ENCODE measurements at places on chromosomes 3 and 15.

GRCh38 chr3:138938877-138939560 lies 7.9 kb downstream of the FOXL2 start:
- DNase-seq, result no peak

DNA sequence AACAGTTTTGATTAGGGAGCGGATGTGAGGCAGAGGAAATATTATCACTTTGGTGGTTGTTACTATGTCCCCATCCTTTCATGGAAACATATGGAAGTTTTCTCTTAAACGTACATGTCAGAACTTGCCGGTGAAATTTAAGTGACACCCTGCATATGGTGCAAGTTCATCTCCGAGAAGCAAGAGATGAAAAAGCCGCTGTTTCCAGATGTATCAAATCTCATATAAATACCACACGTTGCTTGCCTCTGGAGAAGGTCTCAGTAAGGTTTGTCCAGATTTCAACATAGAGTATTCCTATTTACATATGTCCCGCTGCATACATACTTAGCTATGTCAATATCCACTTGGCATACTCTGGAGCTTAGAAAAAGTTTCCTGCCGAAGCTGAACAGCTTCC lies 172.2 kb upstream of the ICE2 start:
- no peak for DNase-seq

- DNase-seq, result no peak
Measured at GRCh38 chr3:36924744-36925521, 19.9 kb downstream of the TRANK1 start.

DNA sequence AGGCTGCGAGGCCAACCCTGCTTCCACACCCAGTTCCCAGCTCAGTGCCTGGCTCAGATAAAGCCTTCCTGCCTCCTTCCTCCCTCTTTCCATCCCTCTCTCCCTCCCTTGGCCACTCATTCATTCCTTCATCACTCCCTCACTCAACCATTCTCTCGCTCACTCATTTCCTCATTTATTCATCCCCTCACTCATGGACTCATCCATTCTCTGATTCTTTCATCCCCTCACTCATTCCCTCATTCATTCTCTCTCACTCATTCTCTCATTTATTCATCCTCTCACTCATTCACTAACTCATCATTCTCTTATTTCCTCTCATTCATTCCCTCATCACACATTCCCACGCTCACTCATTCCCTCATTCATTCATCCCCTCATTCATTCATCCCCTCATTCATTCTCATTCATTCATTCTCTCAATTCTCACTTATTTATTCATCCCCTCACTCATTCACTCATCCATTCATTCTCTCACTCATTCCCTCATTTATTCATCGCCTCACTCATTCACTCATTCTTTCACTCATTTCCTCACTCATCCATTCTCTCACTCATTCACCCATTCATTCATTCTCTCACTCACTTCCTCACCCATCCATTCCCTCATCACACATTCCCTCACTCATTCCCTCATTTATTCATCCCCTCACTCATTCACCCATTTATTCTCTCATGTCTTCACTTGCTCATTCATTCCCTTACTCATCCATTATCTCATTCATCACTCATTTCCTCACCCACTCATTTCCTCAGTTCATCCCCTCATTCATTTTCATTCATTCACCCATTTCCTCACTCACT lies 13.2 kb downstream of the ABTB1 start:
- DNase-seq, result no peak

- DNase-seq, result no peak
Measured at GRCh38 chr3:10329495-10330015, 8.6 kb upstream of the SEC13 start.

DNA sequence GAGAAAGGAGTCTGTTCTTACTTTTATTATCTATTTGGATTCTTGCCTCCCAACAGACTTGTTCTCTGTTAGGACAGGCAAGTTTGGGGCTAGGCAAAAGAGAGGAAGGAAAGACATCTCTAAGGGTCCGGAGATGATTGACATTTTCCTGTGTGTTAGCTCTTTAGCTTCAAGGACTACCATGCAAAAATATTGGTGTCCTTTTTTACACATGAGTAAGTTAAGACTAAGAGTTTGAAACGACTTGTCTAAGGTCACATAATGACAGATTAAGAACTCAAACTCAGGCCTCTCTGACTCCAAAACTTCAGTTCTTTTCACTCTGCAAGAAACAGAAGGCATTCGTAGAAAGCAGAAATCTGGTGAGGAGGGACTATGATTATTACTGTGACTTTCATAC lies 5.9 kb downstream of the LMCD1 start:
- no peak for DNase-seq

DNA sequence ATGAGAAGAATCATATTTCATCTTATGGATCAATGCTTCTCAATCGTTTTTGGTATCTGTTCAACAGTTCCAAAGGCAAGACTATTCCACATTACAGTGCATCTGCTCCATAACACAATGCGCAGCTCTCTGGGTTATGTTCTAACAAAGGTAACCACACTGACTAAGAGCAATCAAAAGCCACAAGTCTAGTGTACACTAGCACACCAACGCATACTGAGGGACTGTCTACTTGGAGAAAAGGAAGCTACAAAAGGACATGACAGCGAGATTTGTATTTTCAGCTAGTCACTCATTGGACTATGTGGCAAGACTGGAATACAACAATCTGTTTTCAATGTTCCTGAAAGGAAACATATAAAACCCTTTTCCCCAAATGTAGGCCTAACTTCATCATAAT lies 35.8 kb downstream of the SETD2 start:
- no peak for DNase-seq

GRCh38 chr15:86278586-86278985 lies 198.9 kb downstream of the AGBL1 start:
- no peak for DNase-seq

- DNase-seq, result no peak
Measured at GRCh38 chr3:98519351-98519750, 3.4 kb downstream of the CLDND1 start.

DNA sequence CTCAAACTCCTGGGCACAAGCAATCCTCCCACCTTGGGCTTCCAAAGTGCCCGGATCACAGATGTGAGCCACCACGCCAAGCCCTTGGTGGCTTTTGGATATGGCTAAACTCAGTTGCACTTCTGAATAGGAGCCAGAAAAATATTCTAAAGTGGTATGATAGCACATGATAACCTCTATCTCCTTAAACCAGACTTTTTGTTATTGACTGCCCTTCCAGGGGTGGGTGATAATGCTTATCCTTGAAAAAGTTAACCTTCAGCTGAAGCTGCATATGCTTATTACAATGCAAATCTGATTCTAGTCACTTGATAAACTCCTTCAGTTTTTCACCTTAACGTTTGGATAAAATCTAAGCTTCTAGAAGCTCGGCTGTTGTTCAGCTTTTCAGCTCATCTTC lies 6.3 kb downstream of the CCNB2 start:
- DNase-seq, result no peak

GRCh38 chr3:106172101-106172500 lies 303.3 kb upstream of the CBLB start:
- DNase-seq, result no peak

- DNase-seq, result no peak
Measured at GRCh38 chr3:126287536-126288241, 69.5 kb downstream of the KLF15 start.

DNA sequence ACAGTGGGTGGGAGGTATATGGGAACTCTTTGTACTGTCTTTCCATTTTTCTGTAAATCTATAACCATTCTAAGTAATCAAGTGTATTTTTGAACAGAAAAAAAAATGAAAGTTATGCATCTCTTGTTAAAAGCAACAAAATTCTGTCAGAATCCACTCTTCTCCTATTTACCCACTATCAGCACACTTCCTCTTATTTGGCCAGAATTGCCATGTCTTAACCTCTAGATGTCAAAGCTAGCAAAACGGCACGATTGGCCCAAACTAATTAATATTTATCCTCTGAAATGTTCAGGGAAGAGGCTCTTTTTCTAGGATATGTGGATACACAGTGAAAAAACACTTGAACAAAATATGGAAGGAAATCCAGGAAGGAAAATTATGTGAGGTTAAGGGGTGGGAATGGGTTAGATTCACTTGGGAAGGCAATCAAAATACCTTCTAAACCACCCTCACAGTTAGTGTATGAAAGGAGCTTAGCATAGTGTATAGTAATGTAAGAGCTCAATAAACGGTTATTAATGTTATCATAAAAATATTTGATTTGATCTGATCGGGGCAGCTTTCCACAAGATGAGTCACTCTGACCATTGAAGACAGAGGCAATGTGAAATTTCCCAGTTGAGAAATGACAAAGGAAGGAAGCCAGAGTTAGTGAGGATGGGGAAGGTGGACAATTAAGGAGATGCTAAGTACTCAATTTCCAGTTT lies 20.1 kb upstream of the TGFBR2 start:
- DNase-seq, result no peak

GRCh38 chr3:156434921-156435320 lies 120.0 kb downstream of the SSR3 start:
- DNase-seq, result no peak

GRCh38 chr3:101950985-101951733 lies 101.8 kb downstream of the NFKBIZ start:
- no peak for DNase-seq

GRCh38 chr3:33312361-33312760 lies 35.1 kb downstream of the FBXL2 start:
- no peak for DNase-seq

GRCh38 chr3:94069194-94069813 lies 6.4 kb downstream of the NSUN3 start:
- no peak for DNase-seq

DNA sequence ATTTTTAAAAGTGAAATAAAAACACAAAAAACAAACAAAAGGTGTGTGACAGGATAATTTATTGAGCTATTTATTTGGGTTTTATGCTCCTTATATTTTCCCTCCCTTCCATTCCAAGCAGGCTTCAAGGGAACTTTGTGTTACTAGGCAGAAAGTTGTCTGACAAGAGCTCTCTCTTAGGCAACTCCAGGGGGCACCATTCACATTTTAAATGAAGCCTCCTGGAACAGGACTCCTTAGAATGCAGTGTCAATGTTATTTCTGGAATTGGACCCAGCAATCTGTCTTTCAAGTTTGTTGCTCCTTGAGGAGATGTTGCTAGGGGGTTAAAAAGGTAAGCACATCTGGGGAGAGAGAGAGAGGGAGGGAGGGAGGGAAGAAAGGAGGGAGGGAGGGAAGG lies 5.4 kb upstream of the RFX7 start:
- DNase-seq, result no peak

- DNase-seq, result no peak
Measured at GRCh38 chr3:81920816-81921215, 159.4 kb upstream of the GBE1 start.

DNA sequence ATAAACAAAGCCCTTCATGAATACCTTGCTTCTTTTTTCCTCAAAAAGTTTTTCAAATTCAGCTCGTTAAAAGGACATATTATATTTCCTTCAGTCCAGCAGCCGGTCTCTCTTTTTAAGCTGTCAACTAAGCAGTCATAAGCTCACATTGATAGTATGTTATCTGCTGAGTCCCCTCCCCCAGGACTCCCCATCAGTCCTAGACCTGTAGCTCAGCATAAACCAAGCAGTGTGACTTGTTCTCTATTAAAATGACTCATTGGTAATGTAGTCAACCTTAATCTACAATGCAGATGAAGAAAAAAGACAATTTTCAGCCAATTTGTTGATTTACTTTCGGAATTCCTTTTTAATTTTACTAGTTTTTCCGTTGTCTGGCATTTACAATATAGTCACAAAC lies 483.8 kb downstream of the MECOM start:
- DNase-seq, result no peak

- no peak for DNase-seq
Measured at GRCh38 chr3:56456117-56456516, 12.2 kb downstream of the ERC2 start.

- no peak for DNase-seq
Measured at GRCh38 chr3:98887684-98888083, 13.8 kb downstream of the DCBLD2 start.

DNA sequence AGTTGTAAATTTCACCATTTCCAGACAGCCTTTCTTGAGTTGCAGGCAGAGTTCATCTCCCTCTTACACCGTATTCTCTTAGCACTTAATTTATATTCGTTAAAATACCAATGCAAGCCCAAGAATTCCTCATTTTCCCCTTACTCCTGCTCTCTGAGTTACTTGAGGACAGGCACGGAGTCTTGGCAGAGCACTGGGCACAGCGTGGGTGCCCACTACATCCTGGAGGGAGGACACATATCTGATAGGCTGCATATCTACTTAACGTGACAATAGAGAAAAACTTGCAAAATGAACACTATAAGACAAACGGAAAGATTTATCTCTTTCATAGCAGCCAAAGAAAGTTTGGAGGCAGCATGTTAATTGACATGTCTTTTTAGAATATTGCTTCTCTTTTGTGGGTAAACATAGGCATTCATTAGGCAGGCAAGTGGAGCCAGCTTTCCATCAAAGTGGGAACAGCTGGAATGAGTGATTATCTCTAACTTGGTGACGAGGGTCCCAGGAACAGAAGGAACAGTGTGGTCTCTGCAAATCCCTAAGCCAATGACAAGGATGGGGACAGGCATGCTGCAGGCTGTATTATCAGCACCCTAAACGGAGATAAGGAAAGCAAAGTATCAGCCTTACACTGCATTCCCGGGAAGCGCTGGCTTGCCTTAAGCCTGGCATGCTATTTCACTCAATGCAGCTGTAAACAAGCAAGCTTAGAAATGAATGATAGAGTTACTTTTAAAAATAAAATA lies 116.5 kb downstream of the RTP4 start:
- no peak for DNase-seq
